ENCODE measurements at places on chromosomes 6 and 20.

DNA sequence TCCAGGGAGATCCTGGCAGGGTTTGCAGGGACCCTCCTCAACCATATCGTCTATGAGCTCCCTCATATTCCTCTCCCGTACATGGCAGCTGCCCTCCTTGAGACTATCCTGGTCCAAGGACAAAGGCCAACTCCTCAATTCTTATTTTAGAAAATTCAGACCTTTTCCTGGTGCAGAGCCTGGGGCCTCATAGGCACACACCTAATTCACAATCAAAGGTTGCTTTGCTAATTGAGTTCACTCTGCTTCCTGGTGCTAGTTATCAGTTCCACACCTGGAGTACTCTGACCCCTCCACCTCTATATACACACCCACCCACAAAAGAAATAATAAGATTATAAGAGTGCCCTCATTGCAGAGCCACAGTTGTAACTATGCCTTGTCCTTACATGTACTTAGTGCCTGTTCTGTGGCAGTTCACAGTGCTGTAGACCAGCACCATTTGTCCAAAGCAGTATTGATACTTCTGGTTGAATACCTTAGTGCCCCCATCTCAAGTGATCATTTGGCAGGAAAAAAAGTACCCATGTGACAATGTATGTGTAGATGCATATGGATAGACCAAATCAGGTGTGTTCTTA lies 38.7 kb downstream of the GSS start:
- no peak for DNase-seq

- DNase-seq: no peak
These were observed 53.6 kb downstream of the MDGA1 start for GRCh38 chr6:37643851-37644672.

DNA sequence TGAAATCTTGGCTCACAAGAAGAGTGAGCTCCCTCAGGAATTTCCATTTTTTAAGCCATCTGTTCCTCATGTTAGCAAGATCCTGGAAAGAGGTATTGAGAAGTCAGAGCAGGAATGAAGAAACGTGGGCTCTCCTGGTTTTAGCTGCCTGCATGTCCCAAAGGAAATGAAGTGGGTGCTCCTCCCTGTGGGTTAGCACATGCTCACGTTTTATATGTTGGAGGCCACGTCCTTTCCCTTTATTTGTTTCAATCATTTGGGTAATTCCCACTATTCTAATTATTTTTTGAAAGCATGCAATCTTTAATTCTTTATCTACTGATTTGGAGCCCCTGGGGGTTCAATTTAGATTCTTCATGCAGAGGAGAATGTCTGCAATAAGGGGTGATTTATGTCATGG lies 4.3 kb upstream of the MAP3K4 start:
- DNase-seq: no peak

- no peak for DNase-seq
These were observed 41.5 kb upstream of the RNF24 start for GRCh38 chr20:4056880-4057279.

- no peak for DNase-seq
These were observed 53.0 kb downstream of the ERMARD start for GRCh38 chr6:169804427-169804826.

DNA sequence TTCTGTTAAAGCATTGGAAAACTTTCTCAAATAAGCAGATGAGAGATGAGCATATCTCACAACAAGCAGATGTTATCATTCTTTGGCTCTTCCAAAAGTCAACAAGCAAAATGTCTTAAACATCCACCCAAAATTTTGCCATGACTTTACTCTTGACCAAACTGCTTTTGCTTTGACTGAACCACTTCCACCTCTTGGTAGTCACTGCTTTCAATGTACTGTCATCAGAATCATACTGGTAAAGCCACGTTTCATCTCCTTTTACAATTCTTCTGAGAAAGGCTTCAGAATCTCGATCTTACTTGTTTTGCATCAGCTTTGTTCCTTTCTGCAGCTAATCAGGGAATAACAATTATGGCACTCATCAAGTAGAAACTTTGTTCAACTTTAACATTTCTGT lies 498.5 kb upstream of the GJE1 start:
- no peak for DNase-seq

GRCh38 chr20:51732096-51732791 lies 35.9 kb downstream of the ATP9A start:
- DNase-seq: no peak

DNA sequence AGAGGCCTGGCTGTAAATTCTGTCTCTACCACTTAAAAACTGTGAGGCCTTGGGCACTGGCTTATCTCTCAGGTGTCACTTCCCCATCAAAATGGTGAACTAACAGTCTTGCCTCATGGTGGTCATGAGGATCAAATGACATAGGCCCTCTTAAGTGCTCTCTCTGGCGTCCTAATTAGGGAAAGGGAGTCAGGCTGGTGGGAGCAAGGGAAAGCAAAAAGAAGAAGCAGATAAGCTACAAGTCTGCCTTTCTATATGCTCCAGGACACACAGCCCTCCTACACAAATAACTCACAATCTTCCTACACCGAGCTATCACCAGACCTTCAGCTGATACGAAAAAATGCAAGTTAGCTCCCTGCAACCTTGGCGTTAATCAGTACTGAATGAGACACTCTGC lies 19.5 kb upstream of the SLC22A16 start:
- no peak for DNase-seq

DNA sequence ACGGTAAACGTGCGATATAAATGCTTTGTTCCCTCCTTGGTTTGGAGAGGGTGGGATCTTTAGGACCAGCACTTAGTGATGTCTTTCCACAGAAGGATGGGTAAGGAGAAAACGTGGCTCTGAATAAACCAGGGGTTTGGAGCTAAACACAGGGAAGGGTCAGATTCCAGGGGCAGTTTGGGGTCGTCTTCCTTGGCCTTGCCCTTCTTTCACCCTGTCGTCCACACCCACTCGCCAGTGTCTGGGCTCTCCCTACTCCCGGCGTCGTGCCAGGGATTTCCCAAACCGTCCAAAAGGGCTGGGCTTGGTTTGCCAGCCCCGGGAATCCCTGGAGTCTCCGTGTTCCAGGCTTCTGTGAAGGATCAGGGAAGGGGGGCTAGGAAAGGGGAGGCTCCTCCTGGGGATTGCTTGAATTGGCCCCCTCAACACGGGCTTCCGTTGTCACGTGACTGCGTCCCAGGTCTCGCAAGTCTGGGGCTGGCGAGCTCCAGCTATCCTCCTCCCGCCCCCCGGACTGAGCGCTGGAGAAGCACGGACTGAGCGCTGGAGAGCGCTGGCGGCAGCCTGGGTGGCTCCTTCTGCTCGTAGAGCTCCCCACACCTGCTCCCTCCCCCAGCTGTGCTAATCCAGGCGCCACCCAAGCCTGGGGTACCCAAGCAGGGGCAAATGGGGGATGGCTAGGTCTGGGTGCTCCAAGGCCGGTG lies 9.4 kb upstream of the ARMC12 start:
- DNase-seq: peak; percentile 70

DNA sequence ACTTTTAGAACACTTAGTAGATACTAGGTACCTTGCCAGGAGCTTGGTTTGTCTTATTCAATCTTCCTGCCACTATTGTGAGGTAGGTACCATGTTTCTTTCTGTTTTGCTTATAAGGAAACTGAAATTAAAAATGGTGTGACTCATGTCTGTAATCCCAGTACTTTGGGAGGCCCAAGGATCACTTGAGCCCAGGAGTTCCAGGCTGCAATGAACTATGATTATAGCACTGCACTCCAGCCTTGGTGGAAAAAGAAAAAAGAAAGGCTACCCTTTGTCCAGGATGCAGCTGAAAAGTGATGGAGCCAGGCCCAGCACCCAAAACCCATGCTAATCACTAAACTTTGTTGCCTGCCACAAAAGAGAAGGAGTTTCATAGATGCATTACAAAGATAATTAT lies 34.1 kb upstream of the LAMA4 start:
- DNase-seq: no peak

- no peak for DNase-seq
These were observed 34.2 kb upstream of the MDGA1 start for GRCh38 chr6:37731888-37732287.

DNA sequence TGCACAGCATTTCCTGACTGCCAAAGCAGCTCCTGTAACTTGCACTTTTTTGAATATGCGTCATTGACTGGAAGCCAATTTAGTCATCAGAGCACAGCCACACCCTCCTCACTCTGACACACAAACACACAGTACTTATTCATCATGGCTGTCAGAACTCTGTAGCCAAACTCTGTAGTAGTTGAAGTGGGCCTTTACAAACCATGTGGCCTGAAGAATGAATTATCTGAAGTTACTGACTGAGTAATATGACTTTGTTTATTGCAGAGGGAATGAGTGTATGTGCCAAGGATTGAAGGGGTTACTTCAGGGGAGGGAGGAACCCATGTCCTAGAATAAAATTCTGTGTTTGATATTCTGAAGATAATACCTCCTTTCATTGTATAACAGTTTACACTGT lies 102.7 kb downstream of the FIG4 start:
- DNase-seq: peak; percentile 19

DNA sequence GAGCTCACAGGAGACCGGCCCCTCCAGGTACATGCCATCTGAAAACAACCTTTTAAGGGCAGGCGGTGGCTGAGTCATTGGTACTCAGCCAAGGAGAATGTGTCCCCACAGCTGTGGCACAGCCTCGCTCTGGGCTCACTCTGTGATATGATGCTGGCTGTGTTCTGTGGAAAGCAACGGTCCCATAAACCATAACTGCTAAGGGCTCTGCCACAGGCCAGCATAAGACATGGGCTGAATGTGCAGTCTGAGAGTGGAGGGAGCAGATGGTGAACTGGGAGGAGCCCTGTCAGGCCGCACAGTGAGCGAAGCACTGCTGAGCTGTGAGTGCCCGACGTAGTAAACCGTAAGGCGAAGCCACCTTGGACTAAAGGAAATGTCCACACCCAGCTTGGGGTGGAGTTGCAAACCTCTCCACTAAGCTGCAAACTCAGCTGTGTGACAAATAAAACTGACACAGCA lies 375.8 kb downstream of the THBS2 start:
- no peak for DNase-seq

DNA sequence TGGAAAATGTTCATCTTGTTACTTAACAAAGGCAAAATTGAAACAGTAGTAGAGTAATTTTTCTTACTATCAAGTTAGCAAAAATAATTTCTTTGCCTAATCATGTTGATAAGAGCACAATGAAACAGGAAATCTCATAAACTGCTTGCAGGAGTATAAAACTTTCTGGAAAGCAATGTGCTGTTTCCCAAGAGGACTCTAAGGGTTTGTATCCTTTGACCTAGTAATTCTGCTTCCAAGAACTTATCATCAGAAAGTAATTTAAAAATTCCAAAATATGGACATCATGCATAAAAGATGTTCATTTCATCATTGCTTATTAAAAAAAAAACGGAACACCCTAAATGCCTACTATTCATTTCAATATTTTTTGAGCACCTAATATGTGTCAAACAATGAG lies 46.1 kb upstream of the TNFAIP3 start:
- DNase-seq: no peak

- DNase-seq: no peak
These were observed 98.7 kb downstream of the ANKRD60 start for GRCh38 chr20:58129721-58130151.

DNA sequence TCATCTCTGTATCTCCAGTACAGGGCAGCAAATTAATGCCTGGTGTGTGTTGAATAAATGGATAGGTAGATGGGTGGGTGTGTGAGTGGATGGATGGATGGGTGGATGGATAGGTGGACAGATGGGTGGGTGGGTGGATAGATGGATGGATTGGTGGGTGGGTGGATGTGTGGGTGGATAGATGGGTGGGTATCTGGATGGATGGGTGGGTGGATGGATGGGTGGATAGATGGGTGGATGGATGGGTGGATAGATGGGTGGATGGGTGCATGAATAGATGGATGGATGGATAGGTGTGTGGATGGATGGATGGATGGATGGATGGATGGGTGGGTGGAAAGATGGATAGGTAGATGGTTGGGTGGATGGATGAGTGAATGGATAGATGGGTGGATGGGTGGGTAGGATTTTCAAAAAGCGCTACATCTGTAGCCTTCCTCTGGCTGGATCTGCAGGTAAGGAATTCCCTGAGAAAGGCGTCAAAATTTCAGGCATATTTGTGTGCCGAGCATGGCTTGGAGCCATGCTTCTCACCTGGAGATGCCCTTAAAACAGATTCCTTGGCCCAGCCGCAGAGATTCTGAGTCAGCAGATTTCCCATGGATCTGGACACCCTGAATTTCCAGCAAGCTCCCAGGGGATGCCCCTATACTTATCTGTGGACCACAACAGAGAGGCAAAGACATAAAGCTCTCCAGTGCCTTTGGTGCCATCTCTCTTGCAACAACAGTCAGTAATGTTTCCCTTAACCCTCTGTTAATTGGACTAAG lies 177.6 kb downstream of the CDH4 start:
- DNase-seq: no peak

GRCh38 chr6:45795678-45796077 lies 220.0 kb downstream of the CLIC5 start:
- no peak for DNase-seq

GRCh38 chr20:58014628-58015315 lies 213.7 kb downstream of the ANKRD60 start:
- no peak for DNase-seq

DNA sequence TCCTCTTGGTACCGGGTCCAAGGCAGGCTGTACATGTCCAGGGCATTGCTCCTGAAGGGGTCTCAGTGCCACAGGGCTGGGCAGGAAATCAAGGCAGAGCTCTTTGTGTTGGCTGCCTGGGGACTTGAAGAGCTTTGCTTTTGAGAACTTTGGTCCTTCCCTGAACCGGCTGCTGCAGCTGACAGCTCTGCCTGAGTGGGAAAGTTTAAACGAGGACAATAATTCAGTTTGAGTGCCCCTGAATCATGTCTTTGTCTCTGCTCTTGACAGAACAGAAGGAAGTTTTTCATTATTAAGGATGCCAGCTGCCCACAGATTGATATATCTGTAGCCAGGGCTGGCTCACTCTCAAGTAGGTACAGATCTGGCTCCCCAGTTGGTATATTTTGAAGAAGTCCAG lies 56.1 kb downstream of the ANKRD6 start:
- no peak for DNase-seq

DNA sequence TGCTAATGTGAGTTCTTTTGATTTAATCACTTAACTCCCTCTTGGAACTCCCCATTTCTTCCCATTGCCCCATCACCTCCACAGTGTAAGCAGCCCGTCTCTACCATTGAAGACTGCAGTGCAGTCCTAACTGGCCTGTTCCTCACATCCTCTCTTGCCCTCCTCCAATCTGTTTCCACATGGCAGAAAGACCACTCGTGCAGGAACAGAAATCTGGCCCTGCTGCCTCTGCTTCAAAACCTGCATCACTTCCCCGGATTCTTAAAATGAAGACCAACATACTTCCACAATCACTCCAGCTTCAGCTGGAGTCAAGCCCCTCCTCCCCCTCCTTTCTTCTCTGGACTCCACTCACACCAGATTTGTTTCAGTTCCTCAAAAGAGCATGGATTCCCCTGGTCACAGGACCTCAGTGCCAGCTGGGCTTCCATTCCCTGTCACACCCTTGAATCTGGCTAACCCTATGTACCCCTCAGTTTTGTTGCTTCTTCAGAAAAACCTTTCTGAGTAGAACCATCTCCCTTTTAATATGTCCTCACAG lies 802.3 kb downstream of the MAFB start:
- no peak for DNase-seq

DNA sequence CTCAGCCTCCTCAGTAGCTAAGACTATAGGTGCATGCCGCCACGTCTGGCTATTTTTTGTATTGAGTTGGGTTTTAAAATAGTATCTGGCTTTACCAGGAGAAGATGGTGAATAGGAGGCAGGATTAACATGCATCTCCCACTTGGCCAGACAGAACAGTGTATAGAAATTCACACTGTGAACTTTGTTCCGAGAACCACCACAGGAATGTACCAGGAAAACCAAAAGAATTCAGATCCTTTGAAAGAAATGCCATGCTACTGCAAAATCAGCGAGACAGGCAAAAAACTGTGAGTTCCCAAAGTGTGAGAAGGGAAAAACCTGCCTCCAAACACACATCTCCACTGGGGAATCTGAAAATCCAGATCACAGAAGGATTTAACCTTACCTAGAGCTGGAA lies 327.6 kb downstream of the NKAIN2 start:
- no peak for DNase-seq

All from left kidney (tissue), 8 donors.